ENCODE measurements at places on chromosomes 16 and 17. TPM values are rescaled to one million over a fixed set of nuclear protein-coding genes. Genes with fewer than 3 reads are reported as not detected.

GRCh38 chr17:32475258-32475657, 11.5 kb upstream of the CDK5R1 start:
- no peak for DNase-seq

DNA sequence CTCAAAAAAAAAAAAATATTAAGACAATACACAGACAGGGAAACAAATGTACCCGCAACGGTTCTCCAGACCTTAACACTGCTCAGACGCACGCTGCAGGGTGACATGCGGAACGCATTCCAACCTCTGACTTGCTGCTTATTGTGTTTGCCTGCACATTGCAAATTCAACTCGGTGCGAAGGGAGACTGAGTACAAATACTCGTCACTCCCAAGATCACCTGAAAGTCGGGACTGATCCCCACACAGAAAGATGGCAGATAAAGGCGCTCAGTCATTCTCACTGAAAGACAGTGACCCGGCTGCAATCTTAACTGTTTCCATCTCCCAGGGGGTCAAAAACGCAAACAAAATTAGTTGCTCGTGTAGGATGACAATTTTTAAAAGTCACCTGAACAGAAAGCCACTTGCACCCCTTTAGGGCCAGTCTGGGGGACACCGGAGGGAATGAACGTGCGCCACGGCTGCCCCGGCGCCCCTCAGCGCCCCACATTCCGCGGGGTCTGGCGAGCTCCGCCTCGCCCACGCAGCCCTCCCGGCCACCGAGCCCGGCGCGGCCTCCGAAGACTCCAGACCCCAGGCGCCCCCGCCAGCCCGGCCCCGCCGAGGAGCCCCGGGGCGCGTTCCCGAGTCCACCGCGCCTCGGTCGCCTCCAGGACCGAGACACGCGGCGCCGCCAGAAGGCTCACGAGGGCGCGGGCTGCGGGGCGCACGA, 589 bp downstream of the CLCN7 start:
- no peak for DNase-seq

- DNase-seq = no peak
These were observed 52.2 kb downstream of the ZDHHC7 start for GRCh38 chr16:84959045-84959576.

DNA sequence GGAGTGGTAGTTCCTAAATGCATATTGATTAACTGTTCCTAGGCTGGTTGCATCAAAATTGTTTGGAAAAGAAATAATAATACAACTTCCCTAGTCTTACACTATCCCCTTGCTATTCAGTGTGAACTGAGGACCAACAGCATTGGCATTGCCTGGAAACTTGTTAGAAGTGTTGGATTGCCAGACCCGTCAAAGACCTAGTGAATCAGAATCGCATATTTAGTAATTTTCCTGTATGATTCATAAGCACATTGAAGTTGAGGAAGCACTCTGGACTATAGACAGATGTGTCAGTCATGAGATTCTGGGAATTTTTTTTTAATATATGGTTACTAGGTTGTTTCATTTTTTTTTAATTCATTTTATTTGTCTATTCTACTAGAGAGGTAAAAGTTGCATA, 34.7 kb upstream of the KCNJ16 start:
- no peak for DNase-seq

DNA sequence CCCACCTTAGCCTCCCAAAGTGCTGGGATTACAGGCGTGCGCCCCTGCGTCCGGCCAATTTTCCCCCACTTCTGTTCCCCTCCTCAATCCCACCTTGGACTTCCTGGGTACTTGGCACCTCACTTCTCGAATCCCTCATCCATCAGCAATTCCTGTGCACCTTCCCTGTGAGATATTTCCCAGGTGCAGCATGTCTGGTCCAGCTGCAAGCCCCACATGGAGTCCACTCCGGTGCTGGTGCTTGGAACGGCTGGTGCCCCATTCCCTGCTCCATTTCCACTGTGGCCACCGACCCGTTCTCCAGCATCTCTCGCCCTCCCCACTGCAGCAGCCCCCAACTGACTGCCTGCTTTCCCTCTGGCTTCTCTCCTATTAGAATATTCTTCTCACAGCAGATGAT, 35.3 kb downstream of the NOL11 start:
- DNase-seq = no peak

GRCh38 chr17:44115585-44116415, 7.6 kb downstream of the HDAC5 start:
- DNase-seq = no peak

Gene CCL5
- total RNA-seq = 22.5 TPM

DNA sequence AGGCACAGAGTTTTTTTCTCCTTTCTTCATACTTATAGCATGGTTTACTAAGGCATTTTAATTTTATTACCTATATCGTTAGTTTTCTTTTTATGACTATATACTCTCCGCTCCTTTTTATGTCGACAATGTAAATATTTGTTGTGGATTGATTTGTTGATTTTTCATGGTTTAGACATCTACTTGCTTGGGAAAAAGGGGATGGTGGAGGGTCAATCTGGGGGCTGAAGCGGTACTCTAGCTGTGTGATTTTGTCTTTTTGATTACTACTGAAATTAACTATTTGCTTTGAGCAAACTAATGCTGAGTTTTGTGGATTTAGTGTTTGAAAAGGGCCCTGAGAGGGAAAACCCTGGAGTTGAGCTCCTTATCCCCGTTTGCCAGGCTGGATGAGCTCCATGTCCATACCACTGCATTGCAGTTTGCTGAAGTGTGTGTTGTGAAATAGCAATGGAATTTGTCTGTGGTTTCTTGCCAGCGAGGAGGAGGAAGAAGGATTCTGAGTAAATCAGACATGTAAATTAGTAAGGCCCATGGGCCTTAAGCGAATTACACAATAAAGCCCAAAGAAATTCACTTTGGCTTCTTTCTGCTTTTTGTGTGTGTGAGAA, 72.0 kb downstream of the FTO start:
- peak; percentile 64 for DNase-seq

Gene CCDC200
- total RNA-seq = not detected

DNA sequence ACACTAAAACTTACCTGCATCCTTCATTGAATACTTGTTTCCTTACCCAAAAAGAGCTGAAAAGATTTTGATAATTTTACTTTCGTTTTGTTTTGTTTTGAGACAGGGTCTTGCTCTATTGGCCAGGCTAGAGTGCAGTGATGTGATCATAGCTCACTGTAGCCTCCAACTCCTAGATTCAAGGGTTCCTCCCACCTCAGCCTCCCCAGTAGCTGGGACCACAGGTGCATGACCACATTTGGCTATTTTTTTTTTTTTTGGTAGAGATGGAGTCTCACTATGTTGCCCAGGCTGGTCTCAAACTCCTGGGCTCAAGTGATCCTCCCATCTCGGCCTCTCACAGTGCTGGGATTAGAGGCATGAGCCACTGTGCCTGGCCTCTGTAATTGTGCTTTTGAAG, 10.0 kb upstream of the TCAP start:
- DNase-seq = no peak

DNA sequence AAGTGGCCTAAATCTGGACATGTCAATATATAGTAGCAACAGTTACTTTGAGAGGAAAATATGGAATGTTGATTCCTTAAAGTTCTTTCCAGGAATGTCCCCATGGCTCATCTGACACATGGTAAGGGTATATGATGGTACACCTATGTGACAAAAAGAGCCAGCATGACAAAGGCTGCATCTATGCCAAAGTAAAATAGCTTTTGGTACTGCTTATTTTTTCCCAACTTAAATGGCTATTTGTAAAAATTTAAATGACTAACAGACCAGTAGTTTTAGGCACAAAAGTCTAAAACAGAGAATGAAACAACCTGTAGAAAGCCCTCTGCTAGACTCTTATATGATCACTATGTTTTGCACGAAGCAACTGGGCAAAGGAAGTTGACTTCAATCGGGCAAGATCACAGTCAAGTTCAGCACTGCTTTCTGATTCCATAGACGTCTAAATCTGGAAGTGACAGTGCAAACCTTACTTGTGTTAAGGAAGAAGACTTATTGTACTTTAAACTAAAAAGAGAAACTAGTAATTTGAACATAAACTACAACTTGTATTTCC, 135.1 kb downstream of the SKAP1 start:
- no peak for DNase-seq

- no peak for DNase-seq
These were observed 8.5 kb downstream of the TXNDC11 start for GRCh38 chr16:11734025-11734652.

Gene RFFL
- 27.9 TPM for total RNA-seq

DNA sequence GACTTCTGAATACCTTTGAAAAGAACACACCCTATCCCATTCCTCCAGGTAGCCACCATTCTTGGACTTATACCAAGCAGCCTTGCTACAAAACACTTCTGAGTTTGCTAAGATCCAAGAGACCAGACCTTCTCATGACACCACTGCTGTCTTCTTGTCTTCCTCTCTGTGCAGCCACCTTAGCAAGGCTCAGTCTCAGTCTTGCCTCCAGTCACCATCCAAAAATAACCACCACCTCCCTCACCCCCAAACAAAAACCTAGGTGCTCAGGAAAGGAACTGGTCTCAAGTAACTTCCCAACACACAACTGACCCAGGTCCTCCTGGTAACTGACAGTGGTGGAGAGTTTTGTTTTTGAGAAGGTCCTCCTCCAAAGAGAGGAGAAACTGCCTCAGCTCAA, 90.9 kb upstream of the CORO6 start:
- DNase-seq = no peak

DNA sequence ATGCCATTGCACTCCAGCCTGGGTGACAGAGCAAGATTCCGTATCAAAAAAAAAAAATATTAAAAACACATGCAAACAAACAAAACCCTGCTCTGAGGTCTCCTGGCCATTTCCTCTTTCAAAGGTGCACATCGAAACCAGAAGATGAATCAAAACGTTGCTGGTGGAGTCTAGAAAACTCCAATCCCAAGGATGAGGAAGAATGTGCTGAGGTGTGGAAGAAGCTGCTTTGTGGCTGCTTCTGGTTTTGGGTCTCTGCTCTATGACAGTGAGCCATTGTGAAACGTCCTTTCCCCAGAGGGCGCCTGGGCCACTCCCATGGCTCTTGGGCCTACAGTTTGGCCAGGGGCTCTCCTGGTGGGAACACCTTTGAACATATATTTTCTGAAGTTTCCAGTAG, 112.6 kb downstream of the IRF8 start:
- DNase-seq = no peak

- DNase-seq = no peak
These were observed 668.1 kb downstream of the MAF start for GRCh38 chr16:78932355-78932943.

DNA sequence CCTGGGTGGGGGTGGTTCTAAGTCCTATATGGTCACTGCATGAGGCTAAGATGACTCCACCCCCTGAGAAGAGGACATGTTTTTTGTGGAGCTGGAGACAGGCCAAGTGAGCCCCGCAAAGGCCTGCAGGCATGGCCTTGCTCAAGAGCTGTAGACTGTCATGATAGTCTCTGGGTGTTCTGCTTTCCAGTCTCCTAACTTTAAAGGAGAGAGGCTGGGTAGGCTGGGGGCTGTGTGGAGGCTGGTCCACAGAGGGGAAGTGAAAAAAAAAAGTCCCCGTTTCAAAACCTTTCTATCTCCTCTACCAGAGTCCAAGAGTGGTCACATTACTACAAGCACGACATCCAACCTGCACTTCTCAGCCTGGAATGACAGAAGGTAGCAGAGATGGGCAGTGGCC, 27.1 kb downstream of the CDRT4 start:
- no peak for DNase-seq

- DNase-seq = no peak
These were observed 97.4 kb downstream of the VAT1L start for GRCh38 chr16:77885571-77886295.

Gene ZNF668
- total RNA-seq = 8.3 TPM

Gene KRT33A
- not detected for total RNA-seq

DNA sequence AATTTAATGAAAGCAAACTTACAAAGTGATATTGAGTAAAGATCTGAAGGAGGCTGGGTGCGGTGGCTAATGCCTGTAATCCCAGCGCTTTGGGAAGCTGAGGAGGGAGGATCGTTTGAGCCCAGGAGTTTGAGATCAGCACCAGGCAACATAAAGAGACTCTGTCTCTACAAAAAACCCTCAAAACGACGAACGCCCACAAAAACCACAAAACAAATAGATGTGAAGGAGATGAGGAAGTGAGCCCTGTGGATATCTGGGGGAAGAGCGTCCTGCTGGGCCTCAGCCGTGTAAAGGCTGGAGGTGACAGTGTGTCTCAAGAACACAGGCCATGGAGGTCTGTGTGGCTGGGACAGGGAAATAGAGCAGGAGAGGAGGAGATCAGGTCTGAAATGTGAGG, 68.8 kb downstream of the ITFG1 start:
- DNase-seq = no peak

DNA sequence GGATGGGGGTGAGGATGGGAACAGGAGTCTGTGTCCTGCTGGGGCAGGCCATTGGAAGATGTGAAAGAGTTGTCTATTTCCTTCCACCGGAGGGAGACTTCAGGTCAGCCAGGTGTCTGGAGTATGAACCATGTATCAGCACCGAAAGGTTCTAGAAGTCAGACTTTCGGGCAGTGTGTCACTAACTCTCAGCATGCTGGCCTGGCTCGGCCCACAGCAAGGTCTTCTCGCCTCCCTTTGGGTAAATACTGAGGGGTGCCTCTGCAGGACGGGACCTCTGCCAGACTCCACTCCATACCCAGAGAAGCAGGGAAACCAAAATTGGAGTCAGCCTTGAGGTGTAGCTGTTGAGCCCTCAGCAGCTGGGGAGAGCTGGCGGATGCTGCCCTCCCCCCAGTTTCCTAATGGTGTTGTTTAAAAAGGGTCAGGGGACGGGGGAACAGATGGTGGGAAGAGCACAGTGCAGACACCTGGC, 507 bp downstream of the CIITA start:
- DNase-seq = peak; percentile 42

Gene FSCN2
- total RNA-seq = 3.6 TPM

GRCh38 chr17:19343256-19343630, 19.3 kb downstream of the B9D1 start:
- DNase-seq = no peak

Gene TMC8
- 26.6 TPM for total RNA-seq

DNA sequence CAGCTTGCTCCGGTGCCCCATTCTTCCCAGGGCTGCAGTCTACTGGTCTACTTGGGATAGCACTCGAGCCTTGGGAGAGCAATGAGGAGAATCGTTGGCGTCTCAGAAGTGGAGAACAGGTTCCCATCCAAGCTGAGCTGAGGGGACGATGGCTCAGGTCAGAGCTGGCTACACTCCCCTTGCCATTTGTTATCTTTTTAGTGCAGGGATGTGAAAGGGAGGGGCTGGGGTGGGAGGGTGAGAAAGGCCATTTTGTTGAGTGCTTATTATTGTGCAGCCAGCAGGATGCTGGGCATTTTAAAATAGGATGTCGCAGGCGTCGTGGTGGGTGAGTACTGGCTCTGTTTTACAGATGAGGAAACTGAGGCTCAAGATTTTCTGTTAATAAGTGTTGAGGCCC, 410.8 kb downstream of the SNX29 start:
- no peak for DNase-seq

DNA sequence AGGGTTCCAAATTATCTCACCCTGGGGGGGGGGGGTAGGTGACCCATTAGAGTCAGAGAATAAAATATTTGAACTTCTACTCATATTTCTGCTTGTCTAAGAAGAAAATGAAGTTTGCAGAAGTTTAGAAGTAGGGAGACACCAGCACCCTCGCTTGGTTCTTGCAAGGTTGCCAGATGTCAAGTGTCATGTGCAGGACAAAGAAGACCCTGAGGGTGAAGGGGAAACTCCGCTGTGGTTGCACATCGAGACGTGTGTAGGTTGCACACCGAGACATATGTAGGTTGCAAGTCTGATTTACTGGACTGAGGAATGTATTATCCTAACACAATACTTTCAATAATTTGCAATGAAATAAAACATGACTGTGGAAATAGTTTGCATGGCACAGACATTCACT, 42.4 kb upstream of the IRF8 start:
- no peak for DNase-seq

Gene CIITA
- 78.9 TPM for total RNA-seq

Gene MYH1
- 0.81 TPM for total RNA-seq

Gene ASGR2
- total RNA-seq = 1.3 TPM

- no peak for DNase-seq
These were observed 7.3 kb downstream of the HASPIN start for GRCh38 chr17:3730881-3731429.

Measured in upper lobe of right lung (tissue), 1 donor.